HFFc6 (cell line): ENCODE measurements at places on chromosomes 3 and 15.

DNA sequence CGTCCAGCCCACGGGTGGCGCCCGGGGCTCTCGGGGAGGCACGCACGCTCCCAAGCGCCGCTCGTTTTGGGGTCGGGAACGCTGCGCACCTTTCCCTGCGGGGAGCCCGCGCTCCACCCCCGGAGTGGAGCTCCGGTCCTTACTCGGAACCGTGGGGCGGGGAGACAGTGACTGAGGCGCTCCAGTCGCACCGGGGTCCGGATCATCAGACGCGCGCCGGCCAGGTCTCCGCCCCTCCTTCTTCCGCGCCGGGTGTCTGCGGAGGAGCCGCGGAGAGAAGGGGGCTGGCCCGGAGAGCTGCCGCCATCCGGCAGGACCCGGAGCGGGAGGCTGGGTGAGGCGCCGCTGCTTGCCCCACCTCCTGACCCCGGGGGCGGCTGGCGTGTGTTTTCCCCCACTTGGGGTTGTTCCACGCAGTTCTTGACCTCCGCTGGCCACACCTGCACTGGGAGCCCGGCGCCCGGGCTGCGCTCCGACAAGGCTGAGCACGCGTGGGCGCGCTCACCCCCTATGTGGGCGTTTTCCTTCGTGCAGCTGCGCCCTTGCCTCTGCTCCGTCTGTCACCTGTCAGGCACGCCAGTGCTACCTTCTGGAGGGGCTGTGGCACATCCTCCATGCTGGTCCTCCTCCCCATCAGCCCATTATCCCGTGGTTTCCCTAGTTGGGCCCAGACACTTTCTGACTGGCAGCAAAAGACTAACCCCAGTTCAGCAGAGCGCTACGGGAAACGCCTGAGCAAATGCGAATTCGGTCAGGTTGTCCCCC lies at the start of gene MCF2L2:
Gene MCF2L2 (minus strand): TSS at position 173 of the 765 bp plus-strand sequence. CDS start 642 bp downstream, outside the sequence.
- no peak within 1 kb of the TSS for H3K27ac ChIP-seq
- no peaks in the 10 kb centered on the region for H3K36me3 ChIP-seq
- DNase-seq: no peak
- peak within 1 kb of the TSS; percentile 70 for H3K4me3 ChIP-seq

DNA sequence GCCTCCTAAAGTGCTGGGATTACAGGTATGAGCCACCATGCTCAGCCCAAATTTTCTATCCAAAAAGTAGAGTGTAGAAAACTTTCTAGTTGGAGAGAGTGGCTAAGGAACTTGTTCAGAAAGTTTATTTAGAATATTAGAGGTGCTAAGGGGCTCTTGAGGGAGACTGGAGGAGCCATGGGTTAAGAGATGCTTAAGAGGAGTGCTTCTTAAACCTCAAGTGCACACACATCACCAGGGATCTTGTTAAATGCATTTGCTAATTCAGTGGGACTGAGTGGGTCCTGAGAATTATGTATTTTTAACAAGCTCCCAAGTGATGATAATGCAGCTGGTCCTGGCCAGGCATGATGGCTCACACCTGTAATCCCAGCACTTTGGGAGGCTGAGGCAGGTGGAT lies 29.7 kb upstream of the SLMAP start:
- no peak overlapping the region for H3K27ac ChIP-seq
- no peak for DNase-seq
- H3K36me3 ChIP-seq: no peaks in the 10 kb centered on the region
- H3K4me3 ChIP-seq: no peak overlapping the region
- H3K4me1 ChIP-seq: peaks cover 20% of the 10 kb centered on the region

DNA sequence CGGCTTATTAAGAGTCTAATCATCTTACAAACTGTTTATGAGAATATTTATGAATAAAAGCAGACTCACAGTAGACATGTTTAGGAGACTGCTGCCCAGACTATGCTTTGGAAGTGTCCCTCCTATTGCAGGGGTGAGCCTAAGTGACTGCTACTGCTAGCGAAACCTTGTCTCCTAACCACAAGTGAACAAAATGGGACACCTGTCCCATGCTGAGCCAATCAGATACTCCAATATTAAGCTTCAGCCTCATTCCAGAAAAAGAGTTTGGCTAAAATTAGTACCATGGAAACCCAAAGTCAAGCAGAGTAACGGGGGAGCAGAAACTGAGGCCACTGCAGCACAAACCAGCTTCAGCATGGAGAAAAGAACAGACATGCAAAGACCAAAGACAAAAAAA lies 4.6 kb downstream of the DENND6A start:
- 0 out of 2 replicates have a peak, but pooled peaks cover 4% of the 10 kb centered on the region for H3K36me3 ChIP-seq
- H3K27me3 ChIP-seq: peaks cover 2% of the 10 kb centered on the region; the same call in 1 of the 2 replicates
- 0 out of 2 replicates have a peak overlapping the region, but pooled peaks have one; percentile 8 for H3K27ac ChIP-seq
- no peak overlapping the region for H3K4me3 ChIP-seq
- DNase-seq: no peak
- H3K4me1 ChIP-seq: peaks cover 37% of the 10 kb centered on the region

- H3K4me1 ChIP-seq: peaks cover 14% of the 10 kb centered on the region
- H3K4me3 ChIP-seq: no peak overlapping the region
- DNase-seq: no peak
- H3K36me3 ChIP-seq: peaks cover 19% of the 10 kb centered on the region
These were observed 13.9 kb downstream of the TMEM45A start for GRCh38 chr3:100506355-100506754.

GRCh38 chr3:82462977-82463376 lies 701.5 kb upstream of the GBE1 start:
- H3K4me3 ChIP-seq: no peak overlapping the region
- peaks cover 2% of the 10 kb centered on the region; the same call in 1 of the 2 replicates for H3K27me3 ChIP-seq
- no peaks in the 10 kb centered on the region for H3K36me3 ChIP-seq
- no peaks in the 10 kb centered on the region for H3K4me1 ChIP-seq
- DNase-seq: no peak

DNA sequence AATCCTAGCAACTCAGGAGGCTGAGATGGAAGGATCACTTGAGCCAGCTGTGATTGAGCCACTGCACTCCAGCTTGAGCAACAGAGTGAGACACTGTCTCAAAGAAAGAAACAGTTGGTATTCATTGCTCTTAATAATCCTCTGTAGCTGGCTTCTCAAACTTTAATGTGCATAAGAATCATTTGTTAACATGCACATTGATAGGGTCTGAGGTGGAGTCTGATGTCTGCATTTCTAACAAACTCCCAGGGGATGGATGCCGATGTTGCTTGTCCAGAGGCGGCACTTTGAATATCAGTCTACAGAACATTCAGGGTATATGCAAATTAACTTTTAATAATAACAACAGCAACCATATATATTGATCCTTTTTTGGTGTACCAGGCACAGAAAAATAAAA lies 39.9 kb downstream of the NKIRAS1 start:
- H3K4me3 ChIP-seq: peak overlapping the region; percentile 38
- peak overlapping the region; percentile 64 for H3K27ac ChIP-seq
- H3K27me3 ChIP-seq: no peaks in the 10 kb centered on the region
- H3K36me3 ChIP-seq: peaks cover 15% of the 10 kb centered on the region
- H3K4me1 ChIP-seq: peaks cover 67% of the 10 kb centered on the region
- no peak for DNase-seq

DNA sequence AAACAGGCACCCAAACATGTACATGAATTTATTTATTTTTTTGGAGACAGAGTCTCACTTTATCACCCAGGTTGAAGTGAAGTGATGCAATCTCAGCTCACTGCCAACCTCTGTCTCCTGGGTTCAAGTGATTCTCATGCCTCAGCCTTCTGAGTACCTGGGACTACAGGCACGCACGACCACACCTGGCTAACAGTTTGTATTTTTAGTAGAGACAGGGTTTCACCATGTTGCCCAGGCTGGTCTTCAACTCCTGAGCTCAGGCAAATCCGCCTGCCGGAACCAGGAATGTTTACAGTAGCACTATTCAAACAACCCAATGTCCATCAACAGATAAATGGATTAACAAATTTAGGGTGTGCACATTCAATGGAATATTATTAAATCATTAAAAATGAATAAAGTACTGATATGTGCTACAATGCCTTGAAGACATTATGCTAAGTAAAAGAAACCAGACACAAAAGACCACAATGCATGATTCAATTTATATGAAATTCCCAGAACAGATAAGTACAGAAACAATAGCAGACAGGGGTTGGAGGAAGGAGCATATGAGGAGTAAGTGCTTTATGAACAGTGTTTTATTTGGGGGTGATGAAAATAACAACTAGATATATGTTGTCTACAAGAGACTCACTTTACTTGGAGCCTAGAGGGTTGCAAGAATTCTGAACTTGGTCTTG lies 1.3 kb downstream of the LEO1 start:
- H3K36me3 ChIP-seq: peaks cover 21% of the 10 kb centered on the region
- H3K4me3 ChIP-seq: peak overlapping the region; percentile 96
- H3K27ac ChIP-seq: peak overlapping the region; percentile 91

DNA sequence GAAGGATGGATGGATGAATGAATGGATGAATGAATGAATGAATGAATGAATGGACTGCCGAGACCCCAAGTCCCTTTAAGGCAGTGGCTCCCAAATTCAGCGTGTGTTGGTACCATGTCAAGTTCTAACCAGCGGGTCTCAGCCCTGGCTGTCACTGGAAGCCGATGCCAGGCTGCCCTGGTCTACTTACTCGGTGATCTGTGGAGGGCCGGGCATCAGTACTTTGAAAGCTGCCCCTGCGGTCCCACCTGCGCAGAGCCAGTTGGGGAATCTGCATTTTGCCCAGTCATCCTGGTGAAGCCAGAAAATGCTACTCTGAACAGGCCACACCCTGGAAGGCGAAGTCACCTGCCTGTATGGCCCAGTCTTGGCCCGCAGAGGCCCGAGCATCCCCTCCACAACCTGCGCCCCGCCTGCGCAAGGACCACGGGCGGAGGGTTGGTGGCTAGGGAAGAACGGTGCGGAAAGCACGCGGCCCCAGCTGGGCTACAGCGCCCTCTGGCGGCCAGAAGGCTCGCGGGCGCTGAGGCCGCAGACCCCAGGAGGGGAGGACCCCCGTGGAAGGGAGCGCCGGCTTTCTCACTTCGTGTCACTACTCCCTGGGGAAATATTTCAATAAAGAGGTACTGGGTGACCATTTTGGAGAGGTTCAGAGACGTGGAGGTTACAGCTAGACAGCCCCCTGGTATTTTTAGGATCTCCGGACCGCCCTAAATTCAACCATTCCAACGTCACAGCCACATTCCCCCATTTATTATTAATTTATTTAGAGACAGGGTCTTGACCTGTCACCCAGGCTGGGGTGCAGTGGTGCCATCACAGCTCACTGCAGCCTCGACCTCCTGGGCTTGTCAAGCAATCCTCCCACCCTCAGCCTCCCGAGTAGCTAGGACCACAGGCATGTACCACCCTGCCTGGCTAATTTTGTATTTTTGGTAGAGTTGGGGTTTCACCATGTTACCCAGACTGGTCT lies 34.9 kb downstream of the PRKCD start:
- H3K4me1 ChIP-seq: peaks cover 19% of the 10 kb centered on the region; the same call in 1 of the 2 replicates
- no peak overlapping the region for H3K4me3 ChIP-seq
- H3K36me3 ChIP-seq: no peaks in the 10 kb centered on the region
- 0 out of 2 replicates have a peak overlapping the region, but pooled peaks have one; percentile 36 for H3K27ac ChIP-seq

DNA sequence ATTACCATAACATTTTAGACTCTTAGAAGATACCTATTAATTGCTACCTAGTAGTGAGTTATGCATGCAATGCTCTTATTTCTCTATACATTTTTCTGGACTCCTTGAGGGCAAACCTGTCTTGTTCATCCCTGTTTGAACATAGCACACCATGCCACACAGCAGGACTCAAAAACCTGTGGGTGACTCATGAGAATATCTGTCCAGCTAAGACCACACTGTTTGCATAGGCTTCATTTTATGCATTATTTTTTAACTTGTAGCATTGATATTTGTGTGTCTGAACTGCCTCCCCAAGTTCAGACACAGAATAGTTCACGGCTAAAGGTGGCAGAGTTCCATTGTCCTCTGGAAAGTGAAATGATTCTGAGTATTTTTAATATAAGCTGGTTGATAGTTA lies 1.8 kb downstream of the LMCD1 start:
- peaks cover 78% of the 10 kb centered on the region for H3K4me1 ChIP-seq
- peaks cover 4% of the 10 kb centered on the region; the same call in 1 of the 2 replicates for H3K36me3 ChIP-seq
- peak; percentile 37 for DNase-seq
- no peaks in the 10 kb centered on the region; the same call in 1 of the 2 replicates for H3K27me3 ChIP-seq

DNA sequence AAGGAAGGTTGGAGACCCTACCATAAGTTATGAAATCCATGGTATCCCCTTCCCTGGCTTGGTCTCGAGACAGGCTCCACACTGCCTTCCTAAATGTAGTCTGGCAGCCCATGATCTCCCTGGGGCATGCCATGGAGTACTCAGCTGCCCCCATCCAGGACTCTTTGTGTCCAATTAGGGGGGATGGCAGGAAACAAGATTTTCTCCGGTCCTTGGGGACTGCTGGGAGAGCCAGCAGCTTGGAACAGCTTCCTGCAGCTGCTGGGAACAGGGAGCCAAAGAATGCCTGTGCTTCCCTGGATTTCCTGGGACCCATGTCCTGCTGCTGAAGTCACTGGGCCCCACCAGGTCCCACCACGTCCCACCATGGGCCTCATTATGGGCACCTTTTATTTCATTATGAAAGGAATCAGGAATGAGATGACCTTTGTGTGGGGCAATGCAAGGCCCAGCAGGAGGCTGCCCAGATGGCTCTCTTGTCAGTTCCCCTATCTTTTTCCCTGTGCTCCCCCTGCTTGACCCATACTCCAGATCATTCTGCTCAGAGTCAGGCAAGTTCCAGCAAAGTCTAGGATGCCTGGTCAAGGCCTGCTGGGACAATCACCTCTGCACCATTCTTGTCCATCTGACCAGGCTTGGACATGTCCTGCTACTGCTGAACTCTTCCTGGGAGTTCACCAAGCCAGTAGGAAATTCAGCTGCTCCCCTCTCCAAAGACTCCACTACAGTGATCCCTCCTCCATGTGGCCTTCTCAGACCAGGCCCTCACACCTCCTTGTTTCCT lies 15.0 kb upstream of the DAG1 start:
- DNase-seq: no peak
- H3K4me3 ChIP-seq: no peak overlapping the region
- peaks cover 24% of the 10 kb centered on the region for H3K4me1 ChIP-seq

- DNase-seq: no peak
- peaks cover 15% of the 10 kb centered on the region for H3K36me3 ChIP-seq
- no peak overlapping the region for H3K27ac ChIP-seq
- no peaks in the 10 kb centered on the region for H3K27me3 ChIP-seq
These were observed 48.5 kb downstream of the TM6SF1 start for GRCh38 chr15:83155942-83156341.

GRCh38 chr3:128253150-128253549 lies 99.9 kb downstream of the EEFSEC start:
- peaks cover 15% of the 10 kb centered on the region; the same call in 1 of the 2 replicates for H3K36me3 ChIP-seq
- H3K4me3 ChIP-seq: no peak overlapping the region
- no peak overlapping the region for H3K27ac ChIP-seq
- H3K27me3 ChIP-seq: no peaks in the 10 kb centered on the region; the same call in 1 of the 2 replicates
- no peak for DNase-seq

GRCh38 chr3:58074116-58074715 lies 66.0 kb downstream of the FLNB start:
- peaks cover 38% of the 10 kb centered on the region for H3K4me1 ChIP-seq
- peaks cover 39% of the 10 kb centered on the region for H3K36me3 ChIP-seq
- no peak overlapping the region for H3K4me3 ChIP-seq
- DNase-seq: no peak

DNA sequence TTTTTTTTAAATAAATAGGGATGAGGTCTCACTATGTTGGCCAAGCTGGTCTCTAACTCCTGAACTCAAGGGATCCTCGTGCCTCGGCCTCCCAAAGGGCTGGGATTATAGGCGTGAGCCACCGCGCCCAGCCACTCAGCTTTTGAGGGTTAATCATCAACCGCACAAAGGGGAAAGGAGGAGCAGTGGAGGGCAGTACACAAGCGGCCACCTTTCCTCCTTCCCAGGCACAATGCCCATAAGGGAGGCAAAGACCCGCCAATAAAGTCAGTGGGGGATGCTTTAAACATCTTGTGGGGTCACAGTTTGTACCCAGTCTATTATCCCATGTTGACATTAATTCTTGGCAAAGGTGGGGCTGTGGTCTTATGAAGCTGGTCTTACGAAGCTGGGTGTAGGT lies 32.4 kb downstream of the EHD4 start:
- H3K27ac ChIP-seq: peak overlapping the region; percentile 78
- peak overlapping the region; percentile 58 for H3K4me3 ChIP-seq
- H3K27me3 ChIP-seq: peaks cover 2% of the 10 kb centered on the region
- H3K36me3 ChIP-seq: peaks cover 33% of the 10 kb centered on the region
